Posterior vena cava (tissue), 2 donors: ENCODE measurements at places on chromosomes 5 and 9.
A peak's percentile ranks its signal among the peaks of the same experiment; 100 is the strongest.

GRCh38 chr5:16934123-16934522 is 2.0 kb downstream of the MYO10 start:
- no peak for DNase-seq

DNA sequence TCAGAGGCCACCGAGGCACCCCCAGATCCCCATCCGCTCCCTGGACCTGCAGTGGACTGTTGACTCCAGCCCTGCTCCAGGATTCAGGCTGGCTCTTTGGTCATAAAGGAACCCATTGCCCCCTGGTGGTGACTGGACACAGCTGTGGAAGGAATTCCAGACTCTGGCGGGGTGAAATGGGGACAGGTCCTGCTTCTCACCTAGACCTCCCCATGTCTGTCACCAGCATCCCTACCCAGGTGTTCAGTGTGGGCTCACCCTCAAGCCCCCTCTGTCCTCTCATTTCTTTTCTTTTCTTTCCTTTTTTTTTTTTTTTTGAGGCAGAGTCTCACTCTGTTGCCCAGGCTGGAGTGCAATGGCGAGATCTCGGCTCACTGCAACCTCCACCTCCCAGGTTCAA is 25.5 kb upstream of the STXBP1 start:
- peak; percentile 91 for DNase-seq

DNA sequence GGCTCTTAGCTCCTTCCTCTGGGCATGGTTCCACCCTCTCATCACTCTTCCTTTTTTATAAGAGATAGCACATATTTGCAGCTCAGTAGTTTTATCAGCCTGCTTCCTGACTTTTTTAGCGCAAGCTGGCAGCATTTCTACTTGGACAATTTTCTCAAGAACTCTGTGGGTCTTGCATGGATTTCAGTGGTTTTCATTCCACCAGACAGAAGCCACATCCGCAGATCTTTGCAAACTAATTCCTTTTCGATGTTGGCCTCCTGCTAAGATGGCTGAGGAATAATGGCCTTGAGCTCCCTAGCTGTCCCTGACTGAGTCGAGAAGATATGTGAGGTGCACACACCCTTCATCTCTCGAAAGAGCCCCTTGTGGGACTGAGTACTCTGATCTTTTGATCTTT is 49.5 kb downstream of the GALNT12 start:
- DNase-seq, result no peak

DNA sequence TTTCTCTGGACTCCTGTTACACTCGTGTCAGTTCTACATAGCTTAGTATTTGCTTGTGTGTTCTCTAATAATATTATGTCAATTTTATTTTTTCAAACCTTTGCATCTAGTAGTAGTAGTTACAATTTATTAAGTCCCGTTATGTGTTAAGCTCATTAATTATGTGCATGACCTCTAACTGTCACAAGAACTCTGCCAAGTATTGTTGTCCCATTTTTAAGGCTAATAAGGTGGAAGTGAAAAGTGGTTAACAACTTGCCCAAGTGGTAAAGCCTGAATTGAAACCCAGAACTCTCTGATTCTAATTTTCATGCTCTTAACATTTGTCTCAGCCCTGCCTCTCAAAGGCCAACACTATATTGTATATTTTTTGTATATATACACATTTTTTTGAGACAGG is 221.6 kb downstream of the DMRT2 start:
- no peak for DNase-seq

- peak; percentile 91 for DNase-seq
Observed at GRCh38 chr9:34612788-34613390, 992 bp upstream of the RPP25L start.
